ENCODE measurements at places on chromosomes 1 and 21.

GRCh38 chr1:65429806-65430205 is 9.3 kb downstream of the LEPR start:
- no peak for DNase-seq

DNA sequence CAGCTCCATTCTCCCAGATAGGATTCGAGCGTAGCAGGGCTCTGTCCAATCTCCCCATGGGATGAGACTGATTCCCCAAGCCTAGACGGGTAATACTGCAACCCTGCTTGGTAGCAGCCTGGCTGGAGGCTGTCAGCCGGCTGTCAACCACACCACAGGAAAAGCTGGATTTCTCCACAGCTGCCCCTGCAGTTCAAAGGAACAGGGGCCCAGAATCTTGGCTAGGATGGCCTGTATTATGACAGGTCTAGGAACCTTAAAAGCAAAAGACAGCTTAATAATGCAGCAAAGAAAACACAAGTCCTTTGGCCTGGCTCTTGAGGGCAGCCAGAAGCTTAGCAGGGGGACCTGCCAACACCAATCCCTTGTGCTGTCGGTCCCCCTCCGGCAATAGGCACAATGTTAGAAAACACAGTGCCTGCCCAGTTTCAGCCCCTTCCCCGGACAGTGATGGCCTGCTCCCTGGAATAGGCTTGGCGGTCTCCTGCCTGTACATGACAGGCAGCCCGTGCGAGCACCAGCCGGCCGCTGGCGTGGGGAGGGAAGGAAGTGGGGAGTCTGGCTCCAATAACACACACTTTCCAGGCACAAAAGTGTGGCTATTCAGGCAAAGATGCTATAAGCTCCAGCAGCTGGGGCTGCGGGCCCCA is 90.5 kb downstream of the TRABD2B start:
- no peak for DNase-seq

DNA sequence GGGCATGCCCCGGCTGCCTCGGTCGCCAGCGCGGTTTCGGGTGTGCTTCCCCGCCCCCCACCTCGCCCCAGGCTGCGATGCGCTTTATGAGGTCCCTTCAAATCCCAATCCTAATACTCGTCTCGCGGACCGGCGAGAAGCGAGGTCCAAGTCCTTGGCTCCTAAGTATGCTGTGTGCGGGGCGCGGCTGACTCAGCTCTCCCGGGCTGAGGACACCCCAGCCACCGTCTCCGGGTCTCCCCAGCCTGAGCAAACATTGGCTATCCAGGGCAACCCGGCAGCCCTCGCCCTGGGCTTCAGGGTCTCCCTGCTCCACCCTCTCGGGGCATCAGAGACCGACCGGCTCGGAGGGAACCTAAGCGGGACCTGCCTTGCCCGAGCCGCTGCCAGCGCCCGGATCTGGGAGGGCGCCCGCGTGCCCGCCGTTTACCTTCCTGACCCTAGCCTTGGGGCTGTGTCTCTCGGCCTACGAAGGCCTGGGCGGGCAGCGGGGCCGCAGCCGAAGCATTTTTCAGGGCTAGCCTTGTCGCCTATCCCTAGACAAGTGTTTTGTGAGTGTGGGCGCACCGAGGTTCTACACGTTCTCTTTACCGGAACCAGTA is 1.2 kb downstream of the ITPKB start:
- DNase-seq: no peak

GRCh38 chr1:115647047-115647446 is 5.3 kb downstream of the VANGL1 start:
- no peak for DNase-seq

- DNase-seq: no peak
These were observed 73.3 kb upstream of the RALGPS2 start for GRCh38 chr1:178651742-178652141.

DNA sequence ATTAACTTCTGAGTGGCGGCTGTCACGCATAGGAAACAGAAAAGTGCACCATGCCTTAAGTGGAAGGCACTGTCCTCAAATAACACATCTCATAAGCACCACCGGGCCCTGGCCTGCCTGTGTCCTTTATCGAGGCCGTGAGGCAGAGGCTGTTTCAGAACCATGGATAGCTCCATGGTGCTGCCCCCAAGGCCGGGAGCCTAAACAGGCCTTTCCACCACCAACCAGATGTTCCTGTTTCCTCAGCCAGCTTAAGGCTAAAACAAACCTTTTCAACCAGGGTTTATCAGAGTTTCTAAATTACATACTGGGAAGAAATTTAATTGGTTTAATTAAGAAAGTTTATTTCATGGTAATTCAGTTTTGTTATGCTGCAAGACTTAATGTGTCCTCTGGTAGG is 114.4 kb downstream of the DMRTA2 start:
- DNase-seq: no peak

- no peak for DNase-seq
These were observed 201.6 kb upstream of the NEGR1 start for GRCh38 chr1:72483846-72484357.

DNA sequence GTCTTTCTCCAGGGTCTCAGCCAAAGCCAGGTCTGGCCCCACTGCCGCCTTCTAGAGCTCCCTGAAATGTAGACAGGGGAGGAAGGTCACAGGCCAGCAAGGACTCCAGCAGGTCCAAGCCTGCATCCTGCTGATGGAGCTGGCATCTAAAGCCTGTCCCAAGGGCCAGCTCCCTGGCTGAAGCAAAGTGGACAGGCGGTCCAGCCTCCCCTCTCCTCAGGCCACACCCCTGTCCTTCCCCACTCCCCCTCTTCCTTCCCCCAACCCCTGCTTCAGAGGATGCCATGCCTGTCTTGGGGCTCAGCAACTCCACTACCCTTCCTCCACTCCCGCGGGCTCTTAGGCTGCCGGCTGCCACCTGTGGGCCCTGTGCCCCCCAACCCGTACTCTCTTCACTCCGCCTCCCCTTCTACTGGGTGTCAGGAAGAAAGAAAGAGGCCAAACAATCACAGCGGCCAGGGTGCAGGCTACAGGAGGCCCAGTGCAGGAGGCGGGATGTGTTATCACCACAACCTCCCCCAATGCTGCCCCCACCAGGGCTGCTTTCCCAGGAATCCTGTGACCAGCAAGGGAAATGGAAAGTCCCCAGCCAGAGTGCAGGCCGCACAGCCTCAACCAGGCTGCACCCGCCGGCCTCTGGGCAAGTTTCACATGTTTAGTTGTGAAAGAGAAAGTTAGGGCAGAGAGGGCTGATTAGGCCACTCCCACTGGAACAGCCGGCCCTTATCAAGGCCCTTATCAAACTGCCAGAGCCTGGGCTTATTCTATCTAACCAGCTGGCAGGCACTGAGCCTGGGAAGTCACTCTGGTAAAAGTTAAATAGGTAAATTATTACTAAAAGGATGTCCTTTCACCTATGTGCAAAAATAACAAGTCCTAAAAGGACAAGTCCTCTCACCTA is 34.1 kb downstream of the ACOT7 start:
- DNase-seq: no peak

DNA sequence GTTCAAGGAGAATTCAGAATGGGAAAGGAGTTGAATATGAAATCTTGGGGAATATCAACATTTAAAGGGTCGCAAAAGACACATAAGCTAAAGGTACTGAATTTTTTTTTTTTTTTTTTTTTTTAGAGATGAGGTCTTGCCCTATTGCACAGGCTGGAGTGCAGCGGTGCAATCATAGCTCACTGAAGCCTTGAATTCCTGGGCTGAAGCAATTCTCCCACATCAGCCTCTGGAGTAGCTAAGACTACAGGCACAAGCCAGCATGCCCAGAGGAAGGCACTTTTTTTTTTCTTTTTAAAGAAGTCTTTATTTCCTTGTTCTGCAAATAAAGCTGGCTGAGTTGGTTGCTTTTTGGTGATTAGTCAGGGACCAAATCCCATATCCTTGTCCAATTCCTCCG is 44.1 kb upstream of the RAB3GAP2 start:
- no peak for DNase-seq

- no peak for DNase-seq
These were observed 26.9 kb upstream of the KCNE2 start for GRCh38 chr21:34336756-34337391.

DNA sequence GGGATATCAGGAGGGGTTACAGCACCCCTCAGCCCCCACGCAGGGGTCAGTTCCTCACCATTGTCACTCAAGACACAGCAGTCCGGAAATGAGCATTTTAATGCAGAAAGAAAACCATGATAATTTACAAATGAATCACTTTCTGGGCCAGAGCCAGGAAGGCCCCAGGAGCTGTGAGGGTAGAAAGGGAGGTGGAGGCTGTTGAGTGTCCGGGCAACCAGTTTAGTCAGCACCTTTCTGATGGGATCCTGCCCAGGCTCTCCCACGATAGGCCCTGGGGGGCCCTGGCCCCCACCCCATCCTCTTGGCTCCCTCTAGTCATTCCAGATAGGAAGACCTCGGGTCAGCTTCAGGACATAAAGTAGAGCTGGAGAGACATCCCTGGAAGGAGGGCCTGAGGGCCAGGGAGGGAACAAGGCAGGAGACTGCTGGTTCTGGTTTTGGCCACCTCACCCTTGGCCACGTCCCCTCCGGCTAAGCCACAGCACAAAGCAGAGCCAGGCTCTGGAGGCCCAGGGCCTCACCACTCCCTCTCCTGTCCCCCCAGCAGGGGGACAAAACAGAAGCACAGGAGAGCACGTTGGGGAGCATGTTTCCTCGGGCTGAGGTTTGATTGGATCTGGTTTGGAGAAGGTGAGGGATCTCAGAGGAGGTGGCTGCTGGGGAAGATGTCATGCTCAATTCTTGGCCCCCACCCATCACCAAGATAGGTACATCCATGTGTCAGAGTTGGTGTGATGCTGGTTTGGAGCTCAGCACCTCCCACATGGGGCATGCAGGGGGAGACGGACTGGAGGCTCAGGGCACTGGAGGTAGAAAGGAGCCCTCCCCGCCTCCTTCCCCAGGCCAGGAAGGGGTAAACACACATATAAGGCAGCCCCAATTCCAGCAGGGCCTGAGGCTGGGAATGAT is 20.6 kb downstream of the ETNK2 start:
- no peak for DNase-seq

DNA sequence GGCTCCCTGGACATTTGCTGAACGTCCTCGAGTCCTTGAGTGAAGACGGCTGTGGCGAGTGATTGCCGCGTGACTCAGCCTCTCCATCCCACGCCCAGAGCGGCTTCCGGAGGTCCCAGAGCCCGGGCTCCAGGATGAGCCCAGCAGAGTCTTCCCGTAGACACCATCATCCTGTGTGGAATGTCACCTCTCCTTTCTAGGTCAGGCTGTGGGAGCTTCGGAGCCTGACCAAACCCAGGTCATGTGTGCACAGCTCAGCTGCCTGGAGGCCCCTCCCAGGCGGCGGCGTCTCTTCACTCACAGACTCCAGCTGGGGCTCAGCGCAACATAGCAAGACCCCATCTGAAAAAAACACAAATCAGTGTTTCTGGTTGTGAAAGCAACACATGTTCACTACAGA is 38.2 kb downstream of the PRKCZ start:
- no peak for DNase-seq

- no peak for DNase-seq
These were observed 13.4 kb downstream of the ZCCHC17 start for GRCh38 chr1:31310198-31310597.

GRCh38 chr1:111082421-111083203 is 57.3 kb downstream of the DRAM2 start:
- no peak for DNase-seq

DNA sequence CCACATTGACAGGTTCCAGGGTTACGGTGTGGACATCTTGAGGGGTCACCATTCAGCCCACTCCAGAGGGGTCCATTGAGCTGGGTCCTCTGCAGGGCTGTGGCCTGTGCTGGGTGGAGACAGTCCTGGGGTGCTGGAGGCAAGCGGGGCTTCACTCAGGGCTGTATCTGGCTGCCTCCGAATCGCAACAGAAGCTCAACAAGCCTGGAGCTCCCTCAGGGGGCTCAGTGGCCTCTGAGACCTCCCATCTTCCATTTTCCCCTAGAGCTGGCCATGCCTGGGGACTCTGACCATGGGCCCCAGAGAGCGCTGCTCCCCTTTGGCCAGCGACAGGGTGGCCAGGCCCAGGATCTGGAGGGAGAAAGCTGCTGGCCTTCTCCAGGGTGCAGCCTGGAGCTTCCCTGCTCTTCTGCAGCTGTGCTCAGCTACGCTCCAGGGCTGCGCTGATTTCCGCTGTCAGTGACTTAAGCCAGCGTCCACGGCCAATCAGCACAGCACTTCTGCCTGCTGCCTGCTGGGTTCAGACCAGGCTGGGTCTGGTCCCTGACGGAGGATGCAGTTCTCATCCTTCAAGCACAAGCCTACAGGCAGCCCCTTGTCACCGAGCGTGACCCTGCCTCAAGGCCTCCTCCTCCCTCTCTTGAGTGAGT is 45.0 kb upstream of the ADARB1 start:
- DNase-seq: no peak

GRCh38 chr1:61323681-61324328 is 241.4 kb downstream of the NFIA start:
- DNase-seq: no peak

DNA sequence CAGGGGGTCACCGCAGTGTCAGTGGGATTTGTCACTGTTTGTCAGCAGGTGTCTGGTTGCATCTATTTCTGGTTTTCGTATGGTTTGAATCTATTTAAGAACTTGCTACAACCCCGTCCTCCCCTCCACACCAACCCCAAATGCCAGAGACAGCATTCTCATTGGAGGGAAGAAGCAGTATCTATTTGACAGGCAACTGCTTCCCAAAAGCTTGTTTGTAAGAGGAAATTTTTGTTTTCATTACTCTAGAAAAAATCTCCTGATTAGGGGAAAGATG is 54.4 kb downstream of the NR5A2 start:
- DNase-seq: no peak

DNA sequence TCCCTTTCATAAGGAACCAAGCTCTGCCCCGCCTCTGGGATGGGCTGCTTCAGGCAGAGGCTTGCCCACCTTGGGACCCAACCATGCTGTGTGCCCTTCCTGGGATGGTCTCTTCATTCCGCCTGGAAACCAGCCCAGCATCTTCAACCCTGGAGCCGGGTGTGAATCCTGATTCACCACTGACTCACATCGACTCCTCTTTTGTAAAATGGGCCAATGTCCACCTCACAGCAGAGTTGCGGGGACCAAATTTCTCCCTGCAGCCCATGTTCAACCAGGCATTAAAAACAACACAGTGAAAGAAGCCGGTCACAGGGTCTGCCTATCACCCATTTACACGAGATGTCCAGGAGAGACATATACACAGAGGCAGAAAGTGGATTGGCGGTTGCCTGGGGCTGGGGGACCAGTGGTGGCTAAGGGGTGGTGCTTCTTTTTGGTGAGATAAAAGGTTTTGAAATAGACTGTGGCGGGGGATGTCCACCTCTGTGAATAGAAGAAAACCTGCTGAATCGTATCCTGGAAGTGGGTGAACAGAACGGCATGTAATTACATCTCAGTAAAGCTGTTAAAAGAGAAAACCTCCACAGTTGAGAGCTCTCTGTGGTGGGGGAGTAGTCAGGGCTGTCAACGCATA is 6.9 kb upstream of the GPR153 start:
- no peak for DNase-seq

GRCh38 chr21:37208056-37208721 is 58.9 kb downstream of the VPS26C start:
- no peak for DNase-seq

Data from activated CD4-positive, CD25-positive, alpha-beta regulatory T cell treated with anti-CD3 and anti-CD28 coated beads, Interleukin-2, amount 50 U/mL, for 16 hours (primary cell).